Mucosa of descending colon (tissue), 3 donors: ENCODE measurements at places on chromosomes 11 and 22. TPM values are rescaled to one million over a fixed set of nuclear protein-coding genes. Genes with fewer than 3 reads are reported as not detected.

The TRIM51 gene
- not detected for total RNA-seq

The DNAJB7 gene
- 0.25 TPM for total RNA-seq

The SLC35F2 gene
- total RNA-seq: 32.7 TPM

The HSPB2 gene
- not detected for total RNA-seq

The ASPHD2 gene
- total RNA-seq: 3.5 TPM

The RIBC2 gene
- total RNA-seq: 1.6 TPM

The CAVIN3 gene
- total RNA-seq: 20.7 TPM

The SPINDOC gene
- total RNA-seq: 22.3 TPM

The TRIM22 gene
- 47.1 TPM for total RNA-seq
